ENCODE measurements at places on chromosomes 12 and 14.

DNA sequence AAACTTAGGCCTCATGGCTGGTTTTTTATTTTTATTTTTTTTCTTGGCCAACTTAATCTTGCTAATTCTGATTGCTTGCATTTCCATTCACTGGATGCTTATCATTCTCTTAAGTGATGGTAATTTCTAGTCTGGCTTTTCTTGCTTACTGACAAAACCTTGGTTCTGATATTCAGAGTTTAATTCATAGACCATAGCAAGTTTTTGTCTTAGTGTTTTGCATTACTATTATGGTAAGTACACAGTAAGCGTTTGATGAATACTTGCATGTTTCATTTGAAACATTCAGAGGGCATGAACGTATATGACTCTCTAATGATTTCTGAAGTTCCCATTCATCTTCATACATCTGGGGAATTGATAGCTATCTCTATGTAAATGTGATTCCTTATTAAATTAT is 55.8 kb downstream of the GPHN start:
- no peak for DNase-seq

GRCh38 chr14:22852940-22853767 is 16.8 kb downstream of the MMP14 start:
- peak; percentile 90 for DNase-seq

DNA sequence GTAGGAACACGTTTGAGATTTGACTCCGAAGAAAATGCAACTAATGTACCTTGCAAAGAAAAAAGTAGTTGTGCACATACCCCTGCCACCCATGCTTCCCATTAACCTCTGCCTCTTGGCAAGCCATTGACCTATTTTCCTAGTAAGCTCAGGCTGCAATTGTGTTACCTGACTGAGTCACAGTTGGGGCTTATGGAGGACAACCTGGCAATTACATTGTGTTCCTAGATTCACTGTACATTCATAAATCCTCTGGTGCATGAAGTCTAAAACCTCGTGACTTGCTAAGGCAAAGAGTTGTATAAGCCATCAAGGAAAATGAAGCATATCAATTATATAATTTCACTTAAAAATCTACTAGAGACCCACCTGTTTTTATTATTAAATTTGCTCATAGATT is 62.0 kb upstream of the DUSP6 start:
- DNase-seq = no peak

DNA sequence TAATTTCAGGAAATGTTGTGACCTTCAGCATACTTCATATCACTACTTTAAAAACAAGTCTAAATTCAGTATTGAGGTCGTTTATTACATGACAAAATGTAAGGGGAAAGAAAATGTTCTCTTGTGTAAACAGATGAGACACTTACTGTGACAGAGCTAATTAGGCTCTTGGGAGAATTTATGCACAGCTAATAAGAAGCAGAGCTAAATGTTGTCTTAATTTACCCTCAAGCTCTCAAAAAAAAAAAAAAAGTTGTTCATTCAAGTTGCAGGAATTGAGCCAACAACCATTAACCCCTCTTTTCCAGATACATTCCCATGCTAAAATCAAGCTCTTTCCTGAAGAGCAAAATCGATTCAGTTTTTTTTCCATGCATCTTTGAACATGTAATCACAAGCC is 1419.4 kb downstream of the FSCB start:
- no peak for DNase-seq

DNA sequence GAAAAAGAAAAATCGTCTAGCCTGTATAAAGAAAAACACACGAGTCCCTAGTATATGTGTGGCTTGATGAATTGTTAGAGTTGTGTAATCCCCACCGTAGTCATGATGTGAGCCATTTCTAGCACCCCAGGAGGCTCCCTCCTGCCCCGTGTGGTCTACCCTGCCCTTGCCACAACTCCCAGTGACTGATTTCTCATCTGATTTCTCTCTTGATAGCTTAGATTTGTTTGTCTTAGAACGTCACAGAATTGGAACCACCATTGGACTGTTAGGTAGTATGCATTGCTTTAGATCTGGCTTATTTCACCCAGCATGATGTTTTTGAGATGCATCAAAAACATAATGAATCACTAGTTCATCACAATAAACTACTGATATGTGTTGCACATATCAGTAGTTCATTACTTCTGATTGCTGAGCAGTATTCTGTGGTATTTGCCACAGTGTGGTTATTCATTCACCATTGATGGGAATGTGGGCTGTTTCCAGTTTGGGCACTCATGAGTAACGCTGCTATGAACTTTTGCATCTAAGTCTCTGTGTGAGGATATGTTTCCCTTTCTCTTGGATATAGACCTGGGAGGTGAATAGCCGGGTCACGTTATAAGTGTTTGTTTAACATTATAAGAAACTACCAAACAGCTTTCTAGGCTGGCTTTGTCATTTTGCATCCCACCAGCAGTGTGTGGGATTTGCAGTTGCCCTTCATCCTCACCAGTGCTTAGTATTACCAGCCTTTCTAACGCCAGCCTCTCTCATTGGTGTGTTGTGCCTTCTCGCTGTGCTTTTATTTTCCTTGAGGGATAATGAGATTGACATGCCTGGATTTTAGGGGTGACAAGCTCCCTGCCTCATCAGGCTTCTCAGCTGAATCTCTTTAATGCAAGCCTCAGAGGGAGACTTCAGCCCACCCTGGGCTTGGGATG is 31.9 kb upstream of the NCOR2 start:
- DNase-seq = no peak

- DNase-seq = no peak
Observed at GRCh38 chr12:114835031-114835430, 151.1 kb upstream of the TBX3 start.

DNA sequence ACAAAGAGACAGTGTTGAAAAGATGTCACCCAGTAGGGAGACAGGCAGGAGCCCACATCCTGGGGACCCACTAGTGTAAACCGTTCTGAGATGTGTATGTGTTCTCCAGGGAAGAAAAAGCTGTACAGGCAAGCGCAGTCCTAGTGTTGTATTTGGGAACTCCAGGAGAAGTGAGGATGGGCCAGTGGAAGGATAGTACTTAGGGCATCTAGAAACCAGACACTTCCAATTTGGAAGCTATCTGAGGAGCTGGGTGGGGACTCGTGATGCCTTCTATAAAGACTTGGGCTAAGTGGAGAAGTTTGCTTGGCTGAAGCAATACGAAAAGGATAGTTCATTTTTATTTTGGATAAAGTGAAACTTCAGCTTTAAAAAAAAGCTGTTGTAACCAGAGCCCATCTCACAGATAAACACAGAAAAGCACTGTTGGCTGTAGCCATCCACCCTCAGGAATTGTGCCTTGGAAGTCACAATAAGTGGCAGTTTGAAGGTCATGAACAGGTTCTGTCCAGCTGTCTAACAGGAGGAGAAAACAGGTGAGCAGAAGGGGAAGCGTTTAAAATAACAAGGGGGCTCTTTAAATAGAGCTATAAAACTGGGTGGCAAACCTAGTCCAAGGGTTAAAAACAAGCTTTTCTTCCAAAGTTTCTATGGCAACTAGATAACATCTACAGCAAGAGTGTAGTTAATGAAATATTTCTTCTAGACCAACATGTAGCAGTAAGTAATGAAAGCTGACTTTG is 108.0 kb upstream of the ARHGAP5 start:
- DNase-seq = no peak

GRCh38 chr14:92538412-92538985 is 24.9 kb downstream of the RIN3 start:
- DNase-seq = no peak

- DNase-seq = no peak
Observed at GRCh38 chr14:49451938-49452337, 134.2 kb downstream of the RPS29 start.

- DNase-seq = no peak
Observed at GRCh38 chr12:44488180-44488579, 387.9 kb downstream of the NELL2 start.

DNA sequence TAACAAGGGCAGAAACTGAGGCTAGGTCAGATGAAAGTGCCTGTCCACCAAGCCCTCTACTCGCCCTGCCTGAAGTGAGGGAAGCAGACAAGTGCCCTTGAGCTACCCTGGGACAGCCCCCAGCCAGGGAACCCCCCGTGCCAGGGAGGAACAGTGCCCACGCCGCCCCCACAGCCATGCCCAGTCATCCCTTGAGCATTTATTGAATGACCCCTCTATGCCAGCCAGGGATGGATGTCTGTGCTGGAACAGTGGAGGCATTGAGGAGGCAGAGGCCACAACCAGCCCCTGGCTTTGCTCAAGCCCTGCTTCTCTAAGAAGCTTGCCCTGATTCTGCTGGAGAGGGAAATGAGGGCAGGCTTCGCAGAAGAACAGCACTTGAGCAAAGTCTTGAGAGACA is 3.7 kb upstream of the AQP6 start:
- DNase-seq = no peak

DNA sequence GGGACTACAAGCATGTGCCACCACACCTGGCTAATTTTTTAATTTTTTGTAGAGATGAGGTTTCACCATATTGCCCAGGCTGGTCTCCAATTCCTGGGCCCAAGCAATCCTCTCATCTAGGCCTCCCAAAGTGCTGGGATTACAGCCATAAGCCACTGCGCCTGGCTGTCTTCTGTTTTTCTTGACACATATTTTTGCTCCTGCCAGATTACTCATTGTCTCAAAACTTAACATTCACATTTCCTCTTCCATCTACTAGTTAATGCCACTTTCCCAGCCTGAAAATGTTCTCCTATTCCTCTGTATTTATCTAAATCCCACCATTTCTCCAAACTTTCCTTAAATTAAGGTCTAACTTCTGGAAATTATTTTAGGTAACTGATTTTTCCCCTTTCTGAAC is 36.2 kb upstream of the KCNH3 start:
- no peak for DNase-seq

DNA sequence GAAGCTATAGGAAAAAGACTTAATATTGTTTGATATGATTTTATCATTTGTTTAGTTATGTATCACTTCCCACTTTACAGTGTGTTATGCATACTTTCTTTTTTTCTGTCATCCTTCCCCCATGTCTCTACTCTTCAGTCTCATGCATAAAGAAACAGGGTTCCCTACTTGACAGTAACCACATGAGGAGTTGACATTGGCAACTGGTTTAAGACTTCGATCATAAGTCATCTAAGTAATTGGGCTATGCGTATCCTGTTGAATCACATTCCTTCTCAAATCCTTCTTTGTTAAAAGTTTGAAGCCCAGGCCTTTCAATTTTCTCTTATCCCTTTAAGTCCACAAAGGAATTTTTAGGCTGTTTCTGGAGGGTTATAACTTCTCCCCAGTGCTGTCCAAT is 358.7 kb downstream of the RAD51B start:
- no peak for DNase-seq

GRCh38 chr14:103802356-103802755 is 45.0 kb downstream of the PPP1R13B start:
- no peak for DNase-seq

- no peak for DNase-seq
Observed at GRCh38 chr12:61758661-61759060, 501.5 kb upstream of the USP15 start.

- no peak for DNase-seq
Observed at GRCh38 chr12:49057888-49058287, 2.7 kb downstream of the KMT2D start.

- no peak for DNase-seq
Observed at GRCh38 chr14:22533057-22533704, 55.8 kb downstream of the DAD1 start.

DNA sequence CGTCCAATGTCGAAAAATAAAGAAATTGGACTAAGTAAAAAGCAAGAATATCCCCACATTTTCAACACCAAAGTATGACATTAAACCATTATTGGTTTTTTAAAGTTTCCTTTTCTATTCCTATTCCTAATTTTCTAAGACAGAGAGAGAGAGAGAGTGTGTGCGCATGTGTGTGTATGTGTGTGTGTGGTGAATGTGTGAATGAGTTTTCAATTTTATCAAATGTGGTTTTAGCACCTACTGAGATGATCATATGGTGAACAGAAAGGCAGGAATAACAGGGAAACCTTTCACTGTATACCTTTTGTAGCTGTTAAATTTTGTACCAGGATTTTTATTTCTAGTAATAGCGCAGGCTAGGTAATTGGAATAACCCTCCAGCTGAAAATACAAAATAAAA is 80.4 kb upstream of the RAP1B start:
- no peak for DNase-seq

DNA sequence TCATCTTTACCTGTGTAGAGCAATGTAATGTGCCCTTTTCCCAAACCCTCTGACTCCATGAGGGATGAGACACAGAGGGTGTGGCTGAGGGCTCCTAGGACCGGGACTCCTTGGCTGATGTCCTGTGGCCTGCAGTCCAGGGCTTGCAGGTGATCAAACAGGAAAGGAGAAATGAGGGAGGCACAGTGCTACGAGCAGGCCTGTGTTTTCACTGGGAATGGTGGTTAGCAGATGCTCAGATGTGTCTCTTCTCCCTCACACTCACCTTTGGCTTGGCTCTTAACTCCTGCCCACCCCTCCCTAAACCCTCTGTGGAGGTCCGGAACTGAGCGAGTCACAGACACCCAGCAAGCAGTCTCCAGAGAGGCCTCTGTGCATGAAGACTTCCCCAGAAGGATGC is 254.4 kb downstream of the DAD1 start:
- DNase-seq = no peak

DNA sequence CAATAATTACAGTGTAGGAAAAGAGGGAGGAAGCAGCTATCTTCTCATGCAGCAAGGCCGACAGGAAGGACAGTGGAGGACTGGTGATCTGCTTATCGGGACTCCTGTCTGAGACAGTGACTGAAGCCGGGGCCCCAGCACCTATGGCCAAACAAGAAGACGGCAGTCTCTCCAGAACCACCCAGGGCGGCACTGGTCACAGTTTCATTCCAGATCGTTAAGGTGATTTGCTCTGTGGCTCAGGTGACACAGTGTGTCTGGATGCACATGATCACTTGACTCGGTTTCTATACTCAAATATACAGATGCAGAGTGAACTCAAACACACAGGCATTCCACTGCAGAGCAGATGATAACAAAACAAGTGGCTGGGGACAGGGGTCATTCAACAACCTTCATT is 52.1 kb upstream of the CORO1C start:
- no peak for DNase-seq

GRCh38 chr12:116144384-116144783 is 133.1 kb downstream of the MED13L start:
- no peak for DNase-seq

- no peak for DNase-seq
Observed at GRCh38 chr12:11723993-11724392, 74.5 kb downstream of the ETV6 start.

DNA sequence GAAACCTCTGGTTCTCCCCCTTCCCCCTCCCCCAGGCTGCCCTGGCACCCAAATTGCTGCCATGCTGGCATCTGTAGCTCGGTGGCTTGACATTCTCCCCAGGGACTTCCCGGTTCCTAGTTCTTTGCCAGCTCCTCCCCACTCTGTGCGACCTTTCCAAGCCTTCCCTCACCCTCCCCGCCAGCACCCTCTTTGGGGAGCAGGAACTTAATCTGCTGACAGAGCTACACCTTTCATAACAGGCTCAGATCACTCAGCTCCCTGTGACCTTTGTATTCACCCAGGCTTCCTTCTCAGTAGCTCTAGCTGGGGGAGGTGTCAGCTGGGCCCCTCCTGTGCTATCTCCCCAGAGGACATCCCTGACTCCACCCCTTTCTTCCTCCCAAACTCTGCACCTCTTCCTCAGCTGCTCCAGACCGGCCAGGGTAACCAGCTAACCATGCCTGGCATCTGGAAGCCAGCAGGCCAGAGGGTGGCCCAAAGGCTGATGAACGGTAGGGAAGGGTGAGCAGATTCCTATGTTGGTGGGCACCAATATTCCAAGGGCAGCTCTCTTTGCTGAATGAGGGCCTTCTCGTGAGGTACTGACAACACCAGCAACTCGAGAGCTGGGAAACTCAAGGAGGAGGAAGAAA is 1.8 kb upstream of the COX14 start:
- no peak for DNase-seq
